ENCODE measurements at places on chromosomes 13 and 19.

DNA sequence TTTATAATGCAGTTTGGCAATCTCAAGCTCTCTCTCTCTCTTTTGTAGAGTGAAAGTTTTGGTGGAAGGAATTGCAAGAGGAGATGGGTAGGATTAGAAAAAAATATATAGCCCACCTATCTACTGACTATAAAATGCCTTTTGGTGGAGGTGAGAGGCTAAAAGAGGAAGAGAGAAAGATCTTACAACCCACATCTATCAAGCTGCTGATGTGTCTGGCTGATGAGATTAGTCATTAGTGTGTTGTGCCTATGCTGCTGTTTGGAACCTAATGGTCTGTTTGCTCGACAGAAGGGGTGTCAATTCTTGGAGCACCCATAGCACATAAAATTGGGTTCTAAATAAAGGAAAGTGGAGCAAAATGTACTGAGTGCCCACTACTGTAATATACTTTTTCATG, 411.0 kb downstream of the HS6ST3 start:
- DNase-seq, result no peak

DNA sequence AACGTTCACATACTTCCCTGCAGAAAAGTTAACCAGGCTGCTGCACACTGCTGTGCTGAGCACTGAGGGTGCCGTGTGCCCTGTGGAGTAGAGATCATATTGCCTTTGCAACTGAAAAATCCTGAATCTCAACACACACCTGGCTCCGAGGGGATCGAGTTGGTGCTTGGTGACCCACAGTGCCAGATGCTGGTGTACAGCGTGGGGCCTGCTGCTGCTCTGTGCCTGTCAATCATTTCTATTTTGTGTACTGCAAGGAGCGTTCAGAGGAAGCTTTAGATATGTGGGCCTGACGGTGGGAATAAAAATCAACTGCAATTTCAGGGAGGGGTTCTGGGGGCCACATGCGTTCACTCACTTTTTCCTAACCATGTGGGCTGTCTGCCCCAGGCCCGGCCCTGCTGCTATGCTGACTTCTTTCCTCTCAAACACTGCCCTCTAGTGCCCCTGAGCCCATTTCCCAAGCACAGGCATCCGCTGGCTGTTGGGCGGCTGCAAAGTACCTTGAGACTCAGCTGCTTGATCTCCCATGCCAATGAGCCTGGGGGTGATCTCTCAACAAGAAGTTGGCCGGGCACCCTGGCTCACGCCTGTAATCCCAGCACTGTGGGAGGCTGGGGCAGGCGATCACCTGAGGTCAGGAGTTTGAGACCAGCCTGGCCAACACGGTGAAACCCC, 9.7 kb upstream of the LENG8 start:
- peak; percentile 67 for DNase-seq

DNA sequence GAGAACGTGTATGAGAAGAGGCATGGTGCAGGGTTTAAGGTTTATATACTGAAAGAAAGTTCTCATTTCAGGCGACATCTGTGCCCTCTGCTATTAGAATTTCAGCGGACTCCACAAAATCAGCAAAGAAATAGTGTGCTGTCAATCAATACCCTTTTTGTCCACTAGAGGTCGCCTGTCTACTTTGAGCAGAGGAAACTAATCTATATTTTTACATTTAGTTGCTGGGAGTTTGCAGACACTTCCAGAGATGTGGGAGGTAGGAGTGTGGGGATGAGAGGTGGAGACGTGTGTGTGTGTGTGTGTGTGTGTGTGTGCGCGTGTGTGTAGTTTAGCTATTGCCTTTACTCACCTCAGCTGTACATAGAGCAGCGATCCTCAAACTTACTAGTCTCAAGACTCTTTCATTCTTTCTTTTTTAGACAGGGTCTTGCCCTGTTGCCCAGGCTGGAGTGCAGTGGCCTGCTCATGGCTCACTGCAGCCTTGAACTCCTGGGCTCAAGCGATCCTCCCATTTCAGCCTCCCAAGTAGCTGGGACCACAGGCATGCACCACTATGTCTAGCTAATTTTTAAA, 9.7 kb downstream of the INAFM1 start:
- peak; percentile 78 for DNase-seq

- DNase-seq, result no peak
Observed at GRCh38 chr19:3653865-3654513, 27.4 kb upstream of the CACTIN start.

DNA sequence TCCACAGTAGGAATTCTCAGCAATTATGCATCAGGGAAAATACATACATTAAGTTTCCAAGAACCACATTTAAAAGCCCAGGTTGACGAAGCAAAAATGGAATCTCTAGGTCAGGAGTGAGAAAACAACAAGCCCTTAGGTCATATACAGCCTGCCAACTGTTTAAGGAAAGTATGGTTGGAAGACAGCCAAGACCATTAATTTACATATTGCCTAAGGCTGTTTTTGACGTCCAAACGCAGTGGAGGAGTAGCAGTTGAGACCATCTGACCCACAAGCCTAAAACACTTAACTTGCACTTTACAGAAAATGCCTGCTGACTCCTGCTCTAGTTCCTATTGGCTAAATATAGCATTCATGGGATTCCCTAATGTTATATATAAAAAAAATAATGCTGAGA, 299.0 kb downstream of the ITGBL1 start:
- peak; percentile 99 for DNase-seq

GRCh38 chr19:20923077-20923871, at the start of gene ZNF85:
Gene ZNF85 (plus strand): TSS chr19:20923251. CDS start chr19:20923401, 150 bp downstream.
- peak; percentile 94 for DNase-seq

DNA sequence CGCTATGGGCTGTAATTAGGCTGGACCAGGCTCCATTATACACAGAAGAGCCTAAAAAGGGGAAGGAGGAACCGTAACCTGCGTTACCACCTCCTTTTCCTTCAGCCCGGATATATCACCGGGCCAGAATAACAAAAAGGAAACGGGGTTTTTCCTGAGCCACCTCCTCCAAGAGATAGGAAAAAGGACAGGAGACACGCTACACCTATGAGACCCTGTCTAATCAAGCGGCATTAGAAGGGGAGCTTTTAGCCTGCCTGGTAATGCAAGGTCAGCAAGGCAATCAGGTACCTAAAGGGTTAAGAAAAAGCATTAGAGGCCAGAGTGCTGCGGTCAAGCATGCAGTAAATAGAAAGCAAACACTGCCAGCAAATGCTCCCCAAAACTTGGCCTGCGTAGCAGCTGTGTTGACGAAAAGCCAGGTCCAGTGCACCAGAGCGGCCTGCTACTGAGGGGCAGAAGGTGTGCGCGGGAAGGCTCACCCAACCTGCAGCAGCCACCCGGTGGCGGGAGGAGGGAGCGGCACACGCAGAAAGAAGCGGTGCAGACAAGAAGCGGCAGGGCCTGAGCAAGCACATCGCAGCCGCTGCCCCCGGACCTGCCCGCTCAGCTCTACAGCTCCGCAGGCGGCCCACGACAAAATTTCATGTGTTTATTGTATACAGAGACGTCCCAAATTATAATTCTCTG, 1466.1 kb downstream of the UQCRFS1 start:
- DNase-seq, result peak; percentile 46

- no peak for DNase-seq
Observed at GRCh38 chr13:100409132-100409531, 179.5 kb downstream of the GGACT start.

DNA sequence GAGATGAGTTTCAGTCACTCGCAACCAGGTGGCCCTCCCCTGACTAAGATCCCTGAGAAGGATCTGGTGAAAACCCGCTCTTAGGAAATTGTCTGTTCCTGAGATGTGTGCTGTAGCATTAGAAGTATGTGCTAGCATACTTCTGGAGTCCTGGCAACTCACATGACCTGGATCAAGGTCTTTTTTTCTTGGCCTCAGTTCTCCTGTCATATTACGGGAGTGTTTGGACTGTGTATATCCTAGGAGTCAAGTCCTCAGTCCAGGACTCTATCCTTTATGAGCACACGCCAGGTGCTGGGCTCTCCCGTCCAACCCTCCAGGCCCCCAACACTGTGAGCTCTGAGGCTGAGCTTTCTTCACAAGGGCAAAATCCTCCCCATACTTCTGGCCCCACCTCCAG, 156.4 kb downstream of the UQCRFS1 start:
- no peak for DNase-seq

DNA sequence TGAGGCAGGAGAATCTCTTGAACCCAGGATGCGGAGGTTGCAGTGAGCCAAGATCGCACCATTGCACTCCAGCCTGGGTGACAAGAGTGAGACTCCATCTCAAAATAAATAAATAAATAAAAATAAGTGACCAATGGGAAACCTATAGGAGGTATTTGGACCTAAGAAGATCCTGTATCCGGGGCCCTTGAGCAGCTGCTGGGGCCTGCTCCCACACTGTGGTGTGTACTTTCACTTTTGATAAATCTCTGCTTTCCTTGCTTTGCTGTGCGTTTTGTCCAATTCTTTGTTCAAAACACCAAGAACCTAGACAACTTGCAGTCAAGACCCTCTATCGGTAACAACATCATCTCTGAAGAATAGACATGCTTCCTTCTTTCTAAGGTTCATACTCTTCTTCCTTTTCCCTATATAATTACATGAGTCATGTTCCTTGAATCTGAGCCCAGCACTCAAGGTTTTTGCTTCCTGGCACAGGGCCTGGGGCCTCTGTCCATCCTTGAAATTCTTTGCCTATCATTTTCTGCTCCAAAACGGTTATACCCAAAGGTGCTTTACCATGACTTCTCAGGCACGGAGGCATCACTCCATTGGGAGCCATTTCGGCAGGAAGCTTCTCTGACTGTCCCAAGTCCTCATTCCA, 14.2 kb upstream of the PNMA8C start:
- peak; percentile 79 for DNase-seq

- peak; percentile 57 for DNase-seq
Observed at GRCh38 chr19:18762125-18763023, 28.7 kb downstream of the COMP start.

DNA sequence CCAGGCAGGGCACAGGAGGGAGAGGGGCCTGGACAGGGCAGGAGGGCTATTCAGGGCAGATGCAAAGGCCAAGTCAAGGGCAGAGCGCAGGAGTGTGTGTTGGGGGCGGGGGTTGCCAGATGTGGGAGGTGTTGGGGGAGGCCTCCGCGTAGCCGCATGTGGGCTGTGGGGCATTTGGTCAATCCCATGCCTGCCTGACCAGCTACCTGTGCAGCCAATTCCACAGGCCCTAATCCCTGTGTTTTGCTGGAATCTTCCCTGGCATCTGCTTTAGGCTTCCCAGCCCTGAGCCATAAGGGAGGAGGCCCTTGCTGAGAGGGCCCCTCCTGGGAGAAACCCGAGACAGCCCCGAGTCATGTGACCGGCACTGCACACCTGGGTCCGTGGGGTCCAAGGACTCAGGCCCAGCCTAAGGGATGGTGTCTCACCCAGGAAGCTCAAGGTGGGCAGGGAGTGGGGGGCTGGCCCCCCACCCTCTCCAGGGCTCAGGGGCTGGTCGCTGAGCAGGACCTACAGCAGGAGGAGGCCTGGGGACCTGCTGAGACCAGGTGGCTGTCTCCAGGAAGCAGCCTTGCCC, 20.3 kb downstream of the RFX1 start:
- DNase-seq, result no peak

GRCh38 chr19:52453324-52454094, at the start of gene ZNF578:
Gene ZNF578 (plus strand): TSS chr19:52453553. CDS start chr19:52501846, 48,293 bp downstream.
- DNase-seq, result peak; percentile 91

DNA sequence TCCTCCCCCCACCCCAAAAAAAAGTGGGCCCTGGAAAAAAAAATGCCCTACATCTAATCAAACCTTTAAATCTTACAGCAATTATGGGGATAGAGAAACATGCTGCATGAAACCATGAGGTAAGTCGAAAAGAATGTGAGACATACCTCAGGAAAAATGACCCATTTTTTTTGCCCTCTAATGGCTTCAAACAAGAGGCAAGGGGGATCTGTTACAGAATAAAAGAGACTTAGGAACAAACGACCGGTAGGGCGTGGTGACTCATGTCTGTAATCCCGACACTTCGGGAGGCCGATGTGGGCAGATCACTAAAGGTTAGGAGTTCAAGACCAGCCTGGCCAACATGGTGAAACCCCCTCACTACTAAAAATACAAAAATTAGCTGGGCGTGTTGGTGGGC, 8.4 kb downstream of the RGL3 start:
- DNase-seq, result peak; percentile 39

GRCh38 chr19:42440357-42441048, 2.2 kb downstream of the CXCL17 start:
- DNase-seq, result peak; percentile 84

DNA sequence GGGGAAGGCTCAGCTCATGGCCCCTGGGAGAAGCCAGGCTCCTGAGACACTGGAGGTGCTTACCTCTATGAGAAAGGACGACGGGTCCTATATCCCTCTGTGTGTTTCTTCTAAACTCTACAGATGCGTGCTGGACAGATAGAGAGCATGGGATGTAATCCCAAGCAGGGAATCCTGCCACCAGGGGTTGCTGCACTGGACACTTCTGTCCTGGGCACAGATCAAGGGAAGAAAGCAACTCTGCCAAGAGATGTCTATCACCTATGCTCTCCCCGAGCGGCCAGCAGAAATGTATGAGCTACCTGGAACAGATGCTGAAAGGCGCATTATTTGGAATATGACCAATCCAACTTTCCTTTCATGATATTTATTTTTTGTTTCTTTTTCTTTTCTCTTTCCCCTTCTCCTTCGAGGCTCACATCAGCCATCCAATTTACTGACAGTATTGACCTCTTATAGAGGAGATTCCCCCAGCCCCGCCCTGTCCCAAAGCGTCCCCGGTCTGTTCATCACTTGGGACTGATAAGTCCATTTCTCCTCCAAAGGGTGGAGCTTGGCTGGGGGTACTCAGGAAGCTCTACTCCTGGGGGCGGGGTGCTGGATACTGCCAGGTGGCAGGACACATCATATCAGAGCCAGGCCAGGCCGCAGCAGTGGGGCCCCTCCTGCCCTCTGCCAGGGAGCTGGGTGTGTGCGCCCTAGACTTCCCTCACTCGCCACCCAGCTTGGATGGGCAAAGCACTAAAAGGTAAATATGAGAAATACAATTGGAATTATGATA, 34.2 kb downstream of the TSHZ3 start:
- peak; percentile 34 for DNase-seq

DNA sequence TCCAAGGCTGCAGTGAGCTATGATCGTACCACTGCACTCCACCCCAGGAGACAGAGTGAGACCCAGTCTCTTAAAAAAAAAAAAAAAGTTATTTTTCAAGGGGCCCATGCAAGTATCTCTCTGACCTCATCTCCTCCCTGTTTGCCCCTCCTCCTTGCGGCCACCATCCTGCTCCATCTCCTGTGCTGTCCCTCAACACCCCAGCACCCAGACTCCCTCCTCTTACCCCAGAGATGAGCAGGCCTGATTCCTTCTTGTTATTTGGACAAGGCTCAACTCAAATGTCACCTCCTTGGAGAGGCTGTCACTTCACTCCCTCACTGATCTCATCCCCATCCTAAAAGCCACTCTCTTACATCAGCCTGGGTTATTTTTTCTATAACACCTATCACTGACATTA, 4.4 kb downstream of the RYR1 start:
- no peak for DNase-seq

GRCh38 chr19:46213156-46213555, 16.4 kb upstream of the IGFL1 start:
- no peak for DNase-seq

GRCh38 chr13:92390217-92390616, 836.4 kb upstream of the GPC6 start:
- DNase-seq, result no peak

GRCh38 chr13:85497652-85498051, 301.6 kb downstream of the SLITRK6 start:
- DNase-seq, result peak; percentile 95

- no peak for DNase-seq
Observed at GRCh38 chr19:3879656-3880055, 829 bp upstream of the ATCAY start.

Data from choroid plexus epithelial cell (primary cell).